ENCODE measurements at places on chromosomes 6 and 20.
A peak's percentile ranks its signal among the peaks of the same experiment; 100 is the strongest.

DNA sequence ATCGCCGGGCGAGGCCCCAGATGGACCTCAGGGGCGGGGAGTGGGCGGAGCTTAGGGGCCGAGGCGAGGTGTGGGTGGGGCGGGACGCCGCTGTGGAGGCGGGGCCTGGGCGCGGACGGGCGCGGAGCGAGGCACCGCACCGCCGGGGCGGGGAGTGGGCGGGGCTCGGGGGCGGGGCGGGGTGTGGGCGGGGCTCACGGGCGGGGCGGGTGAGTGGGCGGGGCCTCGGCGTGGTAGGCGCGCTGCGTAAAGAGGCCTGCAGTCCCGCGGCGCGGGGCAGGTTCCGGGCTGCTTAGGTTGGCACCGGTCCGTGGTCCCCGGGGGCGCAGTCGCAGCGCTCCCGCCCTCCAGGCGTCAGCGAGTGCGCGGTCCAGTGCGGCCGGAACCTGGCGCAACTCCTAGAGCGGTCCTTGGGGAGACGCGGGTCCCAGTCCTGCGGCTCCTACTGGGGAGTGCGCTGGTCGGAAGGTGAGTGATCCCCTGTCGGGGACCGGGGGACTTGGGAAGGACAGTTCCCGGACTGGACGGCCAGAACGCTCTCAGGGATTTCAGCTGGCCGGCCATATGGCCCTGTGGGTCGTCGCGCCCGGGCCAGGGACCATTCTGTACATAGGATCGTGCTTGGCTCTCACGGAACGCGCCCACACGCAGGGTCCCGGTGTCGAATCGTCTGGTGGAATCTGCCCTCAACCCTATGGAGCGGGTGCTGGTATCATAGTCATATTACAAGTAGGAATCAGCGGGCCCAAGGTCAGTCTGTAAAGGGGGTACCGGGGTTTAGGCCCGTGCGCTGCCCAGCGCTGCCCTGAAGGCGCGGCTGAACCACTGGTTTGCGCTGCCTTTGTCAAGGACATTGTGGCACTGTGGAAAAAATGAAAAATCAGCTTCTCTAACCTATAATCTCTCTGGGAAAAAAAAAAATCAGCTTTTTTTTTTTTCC is at the start of gene NQO2:
Gene NQO2, plus strand, starts transcription at position 277 of the 940 bp plus-strand sequence. CDS start 6,659 bp downstream, outside the sequence.
- DNase-seq: peak; percentile 83

GRCh38 chr20:16062661-16063581 is 510.3 kb downstream of the KIF16B start:
- DNase-seq: no peak

DNA sequence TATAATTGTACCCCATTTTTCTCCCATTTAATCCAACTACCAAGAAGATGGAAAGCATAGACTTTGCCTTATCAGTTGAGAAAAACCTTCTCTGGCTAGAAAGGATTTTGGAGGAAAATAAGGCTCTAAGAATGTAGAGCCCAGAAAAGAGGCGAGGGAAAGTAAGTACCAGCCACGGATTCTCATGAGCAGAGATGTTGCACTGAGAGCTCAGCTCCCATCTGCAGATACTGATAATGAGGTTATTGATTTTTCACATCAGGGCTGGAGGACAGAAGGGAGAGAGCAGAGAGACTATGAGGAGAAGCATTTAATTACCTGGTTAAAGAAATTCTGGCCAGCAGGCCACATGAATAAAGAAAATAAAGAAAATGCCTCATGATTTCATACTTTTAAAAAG is 104.4 kb upstream of the FAM184A start:
- no peak for DNase-seq

DNA sequence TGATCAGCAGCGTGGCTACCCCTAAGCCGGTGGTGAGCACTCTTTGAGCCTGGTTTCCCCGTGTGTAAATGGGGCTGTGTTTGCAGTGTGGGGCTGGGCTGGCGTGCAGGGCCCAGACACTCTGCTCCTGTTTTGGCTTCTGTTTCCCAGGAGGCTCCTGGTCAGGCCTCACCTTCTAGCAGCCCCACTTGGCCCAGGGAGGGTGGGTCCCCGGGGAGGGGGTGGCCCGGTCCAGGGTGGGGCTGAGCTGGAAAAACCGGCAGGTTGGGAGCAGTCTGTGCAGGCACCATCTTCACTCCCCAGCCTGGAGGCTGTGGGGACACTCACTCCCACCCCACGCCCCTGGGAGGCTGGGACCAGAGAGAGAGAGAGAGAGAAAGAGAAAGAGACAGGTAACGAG is 25.3 kb downstream of the CEBPB start:
- no peak for DNase-seq

- DNase-seq: no peak
These were observed 181.9 kb downstream of the NFATC2 start for GRCh38 chr20:51360451-51361201.

DNA sequence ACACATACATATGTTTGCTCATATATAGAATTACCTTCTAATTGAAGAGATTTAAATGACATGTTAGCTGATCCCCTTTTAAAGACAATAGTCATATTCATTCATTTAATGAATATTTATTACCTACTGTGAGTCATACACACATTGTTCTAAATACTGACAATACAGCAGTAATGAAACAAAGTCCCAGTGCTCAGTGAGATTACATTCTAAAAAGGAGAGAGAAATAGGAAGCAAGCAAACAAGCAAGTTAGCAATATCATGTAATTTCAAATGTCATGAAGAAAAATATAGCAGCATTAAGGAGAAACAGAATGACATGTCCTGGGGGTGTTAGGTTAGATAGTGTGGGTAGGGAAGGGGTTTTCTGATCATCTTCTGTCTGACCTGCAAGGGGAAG is 136.3 kb downstream of the ADGRB3 start:
- DNase-seq: no peak

- DNase-seq: no peak
These were observed 159.7 kb upstream of the MCHR2 start for GRCh38 chr6:100153636-100154275.
